Activated CD8-positive, alpha-beta memory T cell treated with anti-CD3 and anti-CD28 coated beads for 1 hour (primary cell): ENCODE measurements at places on chromosomes 3 and 15.

GRCh38 chr15:92906563-92907081 is 6.5 kb downstream of the CHD2 start:
- DNase-seq, result no peak

DNA sequence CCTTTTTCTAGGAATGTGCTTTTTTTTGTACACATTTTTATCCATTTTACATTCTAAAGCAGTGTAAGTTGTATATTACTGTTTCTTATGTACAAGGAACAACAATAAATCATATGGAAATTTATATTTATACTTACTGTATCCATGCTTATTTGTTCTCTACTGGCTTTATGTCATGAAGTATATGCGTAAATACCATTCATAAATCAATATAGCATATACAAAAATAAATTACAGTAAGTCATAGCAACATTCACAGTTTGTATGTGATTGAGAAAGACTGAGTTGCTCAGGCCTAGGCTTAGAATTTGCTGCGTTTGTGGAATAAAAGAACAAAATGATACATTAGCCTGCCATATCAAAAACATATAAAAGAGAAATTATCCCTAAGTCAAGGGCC is 16.5 kb downstream of the THBS1 start:
- DNase-seq, result no peak

DNA sequence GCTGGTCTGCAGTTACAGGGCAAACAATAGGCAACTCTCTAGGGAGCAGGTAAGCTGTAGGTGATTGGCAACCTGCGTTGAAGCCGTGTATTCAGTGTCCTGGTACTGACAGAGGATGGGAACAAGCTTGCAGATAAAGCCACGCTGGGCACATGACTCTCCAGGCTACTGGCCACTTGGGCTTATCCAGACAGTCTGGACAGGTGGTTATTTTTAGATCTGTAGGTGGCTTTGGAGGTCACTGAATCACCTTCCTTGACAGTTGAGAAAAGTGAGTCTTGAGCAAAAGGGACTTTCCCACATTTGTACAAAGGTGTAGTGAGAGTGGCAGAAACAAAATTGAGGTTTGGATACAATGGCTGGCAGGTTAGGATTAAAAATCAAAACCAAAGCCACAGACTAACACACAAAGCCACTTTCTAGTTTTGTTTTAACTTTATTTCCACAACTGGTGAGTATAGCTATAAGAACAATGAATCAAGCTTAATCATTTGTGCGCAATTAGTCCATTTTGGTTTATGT is 22.3 kb upstream of the IL1RAP start:
- DNase-seq, result no peak

GRCh38 chr3:31462050-31462569 is 70.6 kb upstream of the STT3B start:
- DNase-seq, result no peak

- DNase-seq, result no peak
These were observed 46.9 kb downstream of the B3GNT5 start for GRCh38 chr3:183299976-183300375.

- DNase-seq, result no peak
These were observed 160.8 kb downstream of the EPHB1 start for GRCh38 chr3:134955874-134956273.

- no peak for DNase-seq
These were observed 68.0 kb downstream of the GMPS start for GRCh38 chr3:155938409-155938808.

DNA sequence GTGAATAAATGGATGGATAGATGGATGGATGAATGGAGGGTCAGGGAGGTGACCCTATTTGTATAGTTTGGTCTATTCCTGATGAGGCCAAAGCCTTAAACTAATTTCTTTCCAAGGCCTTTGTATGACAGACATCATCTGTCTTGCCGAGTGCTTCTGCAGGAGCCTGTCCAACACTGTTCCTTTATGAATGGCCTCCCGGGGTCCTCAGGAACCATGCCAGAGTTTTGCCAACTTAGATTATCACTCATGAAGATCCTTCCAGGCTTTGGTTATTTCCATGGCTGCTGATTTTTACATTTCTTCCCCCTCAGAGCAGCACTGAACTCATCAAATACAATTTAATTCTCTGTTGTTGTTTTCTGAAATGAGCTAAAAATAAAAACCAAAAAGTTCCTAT is 133.0 kb upstream of the SOX2 start:
- DNase-seq, result no peak

- no peak for DNase-seq
These were observed 30.7 kb downstream of the C3orf38 start for GRCh38 chr3:88180398-88180999.

GRCh38 chr3:185330238-185330637 is 32.7 kb upstream of the MAP3K13 start:
- no peak for DNase-seq

DNA sequence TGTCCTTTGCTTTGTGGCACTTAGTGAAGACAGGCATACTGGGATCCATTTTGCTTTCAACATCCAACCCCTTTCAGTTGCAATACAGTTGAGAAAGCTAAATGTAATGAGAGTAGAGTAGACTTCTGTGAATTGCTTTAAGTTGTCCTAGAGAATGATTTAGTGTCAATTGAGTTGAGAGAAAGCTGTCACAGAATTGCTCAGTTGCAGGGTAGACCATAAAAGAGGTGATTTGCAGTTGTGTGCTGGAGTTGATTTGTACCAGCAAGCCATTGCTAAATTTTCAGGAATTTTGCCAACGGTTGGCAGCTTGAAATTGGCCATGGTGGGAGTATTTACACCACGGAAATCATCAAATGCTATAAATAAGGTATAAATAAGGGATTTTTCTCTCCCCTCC is 2.2 kb downstream of the ABHD5 start:
- DNase-seq, result no peak

DNA sequence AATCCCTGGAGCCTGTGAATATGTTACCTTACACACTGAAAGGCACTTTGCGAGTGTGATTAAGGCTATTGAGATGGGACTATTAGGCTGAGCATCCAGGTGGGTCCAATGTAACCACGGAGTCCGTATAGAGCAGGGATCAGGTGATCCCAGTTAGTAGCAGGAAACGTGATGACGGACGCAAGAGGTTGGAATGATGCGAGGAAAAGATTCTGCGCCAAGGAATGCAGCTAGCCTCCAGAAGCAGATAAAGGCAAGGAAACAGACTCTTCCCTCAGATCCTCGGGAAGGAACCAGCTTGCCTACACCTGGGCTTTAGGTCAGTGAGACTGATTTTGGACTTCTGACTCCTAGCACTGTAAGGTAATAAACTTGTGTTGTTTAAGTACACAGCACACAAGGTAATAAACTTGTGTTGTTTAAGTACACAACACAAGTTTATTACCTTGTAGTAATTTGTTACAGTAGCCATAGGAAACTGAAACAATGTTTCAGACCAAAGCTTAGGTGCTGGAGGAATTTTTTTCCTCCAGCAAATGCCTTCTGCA is 125.0 kb downstream of the CHST2 start:
- DNase-seq, result no peak

GRCh38 chr3:43759297-43759782 is 68.6 kb downstream of the ABHD5 start:
- no peak for DNase-seq

DNA sequence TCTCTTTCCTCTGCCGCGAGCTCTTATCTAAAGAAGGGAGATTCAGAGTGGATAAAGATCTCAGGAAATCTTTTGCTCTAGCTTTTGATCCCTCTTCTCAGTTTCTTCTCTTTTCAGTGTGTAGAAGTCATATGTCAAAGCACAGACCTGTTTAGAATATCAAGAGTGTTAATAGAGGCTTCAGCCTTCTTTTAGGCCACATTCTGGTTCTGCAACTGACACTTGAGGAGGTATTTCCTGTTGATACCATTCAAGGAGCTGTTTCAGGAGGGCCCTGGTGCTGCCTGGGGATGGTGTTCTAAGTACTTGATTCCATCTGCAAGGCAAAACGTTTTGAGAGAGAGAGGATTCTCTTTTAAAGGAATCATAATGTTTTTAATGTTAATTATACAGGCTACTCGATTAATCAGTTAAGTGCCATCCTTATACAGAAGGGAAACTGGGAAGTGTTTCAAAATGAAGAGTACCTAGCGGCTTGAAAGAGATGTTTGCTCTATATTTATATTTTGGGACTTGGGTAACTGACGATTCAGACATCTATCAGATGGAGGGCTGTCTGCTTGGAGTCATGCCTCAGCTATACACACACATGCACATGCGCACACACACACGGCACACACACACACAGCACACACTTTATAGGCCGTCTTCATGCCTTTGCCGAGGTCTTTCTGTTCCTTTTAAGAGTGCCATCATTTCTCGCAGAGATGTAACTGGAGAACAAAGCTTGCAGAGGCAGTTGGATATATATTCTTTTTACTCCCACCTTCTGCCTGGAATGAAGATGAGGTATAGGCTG is 313.9 kb downstream of the PTPRG start:
- no peak for DNase-seq

DNA sequence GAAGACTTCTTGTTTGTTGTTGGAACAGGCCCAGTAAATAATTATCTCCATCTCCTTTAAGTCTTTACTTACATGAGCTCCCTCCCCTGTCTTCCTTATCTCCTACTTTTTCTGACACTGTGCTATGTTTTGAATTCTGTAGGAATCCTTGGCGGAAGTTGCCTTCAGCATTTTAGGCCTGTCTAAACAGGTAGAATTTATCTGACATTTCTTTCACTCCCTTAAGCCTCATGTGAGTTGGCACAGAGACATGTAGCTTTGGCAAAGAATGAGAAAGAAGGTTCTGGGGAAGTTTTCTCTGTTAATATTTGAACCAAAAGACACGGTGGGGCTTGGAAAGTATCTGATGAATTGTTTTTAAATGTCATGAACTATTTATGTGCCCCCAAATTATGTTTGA is 8.1 kb downstream of the MCTP2 start:
- no peak for DNase-seq
